ENCODE measurements at places on chromosomes 16 and 17.

GRCh38 chr16:17453364-17454038 lies 17.3 kb downstream of the XYLT1 start:
- DNase-seq: no peak

GRCh38 chr16:85738923-85739715 lies 11.8 kb downstream of the C16orf74 start:
- DNase-seq: no peak

- no peak for DNase-seq
Observed at GRCh38 chr17:43356999-43357398, 41.8 kb upstream of the ARL4D start.

DNA sequence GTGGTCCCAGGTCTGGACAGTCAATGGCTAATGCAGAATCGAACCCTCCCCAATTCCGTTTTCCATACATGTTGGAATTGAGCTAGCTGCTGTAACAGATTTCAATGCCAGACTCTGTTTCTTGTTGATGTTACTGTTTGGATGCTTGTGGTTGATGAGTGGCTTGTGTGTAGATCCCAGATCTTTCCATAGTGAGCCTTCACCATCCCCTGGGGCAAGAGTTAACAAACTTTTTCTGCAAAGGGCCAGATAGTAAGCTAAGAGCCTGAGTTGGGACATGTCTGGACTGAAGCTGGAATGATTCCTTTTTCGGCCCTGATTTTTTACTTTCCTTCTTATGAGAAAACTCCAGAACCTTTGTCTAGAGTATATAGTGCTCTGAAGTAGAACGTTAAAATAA lies 296.3 kb downstream of the CPPED1 start:
- no peak for DNase-seq

DNA sequence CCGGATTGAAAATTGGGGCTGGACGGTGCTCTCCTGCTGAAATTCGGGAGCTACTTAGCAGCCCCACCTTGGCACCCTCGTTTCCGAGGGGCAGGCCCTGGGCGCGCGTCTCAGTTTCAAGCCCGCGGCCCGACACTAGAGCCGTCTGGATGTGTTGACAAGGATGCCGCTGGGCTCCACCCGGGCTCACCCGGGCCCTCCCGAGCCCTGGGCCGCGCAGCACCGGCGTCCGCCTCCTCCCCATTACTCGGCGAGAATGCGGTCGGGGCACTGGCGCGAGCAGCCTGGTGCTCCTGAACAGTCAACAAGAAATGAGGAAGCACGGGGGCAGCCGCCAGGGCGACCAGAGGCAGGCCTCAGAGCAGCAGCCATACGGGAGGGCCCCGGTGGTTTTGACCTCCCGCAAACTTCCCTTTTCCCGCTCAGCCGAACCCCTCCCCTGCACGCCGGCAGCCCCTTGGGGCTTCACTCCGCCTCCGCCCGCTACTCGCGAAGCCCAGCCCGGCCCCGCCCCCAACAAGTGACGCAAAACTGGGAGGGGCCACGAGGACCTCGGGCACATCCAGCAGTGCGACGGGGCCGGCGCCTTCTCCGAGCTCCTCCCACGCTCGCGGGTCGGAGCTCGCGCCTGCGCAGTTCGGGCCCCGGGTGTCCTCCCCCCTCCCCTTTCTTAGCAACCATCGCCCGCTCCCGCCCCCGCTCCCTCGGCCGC lies 447 bp upstream of the SEC14L1 start:
- DNase-seq: peak; percentile 100

DNA sequence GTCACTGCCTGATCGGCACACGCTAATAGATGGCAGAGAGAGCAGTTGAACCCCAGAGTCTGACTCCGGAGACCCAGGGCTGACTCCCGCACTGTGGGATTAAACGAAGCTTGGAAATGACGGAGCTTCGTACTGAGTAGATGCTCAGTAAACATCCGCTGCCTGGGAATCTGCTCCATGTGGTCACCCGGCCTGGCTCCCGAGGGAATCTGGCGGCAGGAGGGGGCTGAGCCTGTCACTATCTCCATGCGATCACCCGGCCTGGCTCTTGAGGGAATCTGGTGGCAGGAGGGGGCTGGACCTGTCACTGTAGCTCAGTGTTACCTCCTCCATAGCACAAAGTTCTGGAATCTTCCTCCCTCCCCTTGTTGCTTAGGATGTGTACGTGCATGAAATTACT lies 139.7 kb upstream of the CIBAR2 start:
- no peak for DNase-seq

GRCh38 chr16:1288813-1289476 lies 20.5 kb upstream of the UBE2I start:
- peak; percentile 43 for DNase-seq

DNA sequence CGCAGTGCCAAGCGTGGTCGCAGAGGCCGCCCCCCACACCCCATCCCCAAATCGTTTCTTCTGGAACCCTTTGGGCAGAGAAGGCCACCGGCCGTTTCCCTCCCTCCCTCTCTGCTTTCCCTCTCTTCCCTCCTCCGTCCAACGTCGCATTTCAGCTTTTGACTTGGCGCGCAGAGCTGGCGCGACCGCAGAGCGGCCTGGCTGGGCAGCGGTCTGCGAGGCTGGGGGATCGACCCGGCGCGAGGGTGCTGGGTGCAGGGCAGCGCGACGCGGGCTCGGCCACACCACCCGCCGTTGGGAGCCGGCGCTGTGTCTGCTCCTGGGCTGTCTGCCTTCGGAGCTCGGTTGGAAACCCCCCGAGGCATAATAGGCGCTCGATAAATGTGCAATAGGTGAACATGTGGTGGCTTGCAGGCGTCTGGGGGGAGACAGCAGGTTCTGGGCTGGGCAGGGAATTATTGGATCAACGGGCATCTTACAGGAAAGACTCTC lies 2.8 kb upstream of the NTN3 start:
- DNase-seq: peak; percentile 48

GRCh38 chr17:78132084-78132676 lies 1.6 kb downstream of the TMC8 start:
- DNase-seq: peak; percentile 63

DNA sequence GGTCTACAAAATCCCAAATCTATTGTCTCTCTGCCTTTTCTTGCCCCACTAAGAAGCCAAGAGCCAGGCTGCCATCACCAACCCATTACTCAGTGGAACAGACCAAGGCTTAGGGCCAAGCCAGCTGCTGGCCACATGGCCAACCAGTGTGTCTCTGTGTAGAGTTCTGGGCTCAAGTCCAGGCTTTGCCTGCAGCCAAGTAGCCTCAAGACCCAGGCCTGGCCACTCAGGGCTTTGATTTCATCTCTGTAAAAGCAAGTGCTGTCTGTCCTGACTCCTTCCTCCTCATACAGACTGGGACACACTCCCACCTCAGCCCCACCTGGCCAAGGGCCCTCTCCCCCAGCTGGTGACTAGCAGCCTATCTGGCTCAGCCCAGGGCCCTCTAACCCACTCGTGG lies 14.6 kb downstream of the SREBF1 start:
- no peak for DNase-seq

DNA sequence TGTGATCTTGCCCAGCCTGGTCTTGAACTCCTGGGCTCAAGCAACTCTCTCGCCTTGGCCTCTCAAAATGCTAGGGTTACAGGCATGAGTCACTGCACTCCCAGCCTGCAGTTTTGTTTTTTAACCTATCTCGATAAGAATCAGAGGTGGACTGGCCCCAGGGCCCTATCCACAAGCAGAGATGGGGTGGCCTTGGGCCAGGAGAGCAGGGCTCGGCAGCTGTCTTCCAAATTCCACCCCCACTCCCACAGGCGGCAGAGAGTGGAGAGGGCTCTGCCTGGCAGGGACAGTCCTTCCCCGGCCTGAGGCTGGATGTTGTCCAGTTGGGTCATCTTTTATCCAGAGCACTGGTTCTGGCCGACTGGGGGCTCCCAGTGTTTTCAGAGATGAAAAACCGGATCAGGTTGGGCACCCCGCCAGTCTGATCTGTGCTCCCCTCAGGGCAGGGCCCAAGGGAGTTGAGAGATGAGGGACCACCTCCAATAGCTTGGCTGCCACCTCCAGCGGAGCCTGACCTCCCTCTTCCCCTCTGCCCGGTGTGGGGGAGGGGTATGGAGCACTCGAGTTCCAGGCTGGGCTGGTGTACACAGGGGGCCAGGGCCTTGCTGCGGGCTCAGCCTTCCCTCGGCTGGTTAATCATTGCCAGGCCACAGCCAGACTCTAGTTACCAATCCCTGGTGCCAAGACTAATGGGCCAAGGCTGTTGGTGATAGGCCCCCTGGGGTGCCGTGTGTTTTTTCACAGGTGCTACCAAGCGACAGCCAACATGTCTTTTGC lies 30.3 kb upstream of the MYO15B start:
- peak; percentile 87 for DNase-seq

DNA sequence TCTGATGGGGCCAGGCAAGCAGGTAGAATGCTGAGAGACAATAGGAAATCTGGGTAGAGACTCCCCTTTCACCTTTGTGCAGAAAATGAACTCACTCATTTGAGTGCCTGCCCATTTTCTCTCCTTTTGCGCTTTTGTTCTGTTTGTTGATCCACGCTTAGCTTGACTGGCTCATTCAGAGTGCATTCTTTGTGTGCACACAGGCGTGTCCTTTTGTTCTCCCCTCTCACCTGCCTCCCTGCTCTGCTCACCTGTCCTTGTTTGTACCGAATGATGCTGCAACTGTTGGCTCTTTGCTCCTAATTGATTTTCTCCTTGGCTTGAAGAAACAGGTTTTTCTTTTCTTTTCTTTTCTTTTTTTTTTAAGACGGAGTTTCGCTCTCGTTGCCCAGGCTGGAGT lies 15.8 kb downstream of the PGS1 start:
- DNase-seq: no peak

DNA sequence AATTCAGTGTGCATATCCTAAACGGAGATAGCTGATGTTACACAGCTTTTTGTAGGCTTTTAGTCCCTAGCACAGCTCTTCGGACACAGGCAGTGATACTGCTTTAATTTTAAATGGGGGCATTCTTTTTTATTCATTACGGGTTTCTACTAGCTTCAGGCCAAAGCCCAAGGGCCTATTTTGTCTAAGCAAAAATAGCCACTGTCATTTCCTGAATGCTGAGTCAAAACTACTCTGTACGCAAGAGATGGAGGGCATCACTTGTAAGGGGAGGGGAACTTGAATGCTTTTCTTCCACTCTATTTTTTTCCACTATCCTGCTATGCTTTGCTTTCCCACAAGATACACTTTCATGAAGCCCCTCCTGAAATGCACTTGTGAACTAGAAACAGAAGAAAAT lies 360.7 kb downstream of the PMP22 start:
- no peak for DNase-seq

DNA sequence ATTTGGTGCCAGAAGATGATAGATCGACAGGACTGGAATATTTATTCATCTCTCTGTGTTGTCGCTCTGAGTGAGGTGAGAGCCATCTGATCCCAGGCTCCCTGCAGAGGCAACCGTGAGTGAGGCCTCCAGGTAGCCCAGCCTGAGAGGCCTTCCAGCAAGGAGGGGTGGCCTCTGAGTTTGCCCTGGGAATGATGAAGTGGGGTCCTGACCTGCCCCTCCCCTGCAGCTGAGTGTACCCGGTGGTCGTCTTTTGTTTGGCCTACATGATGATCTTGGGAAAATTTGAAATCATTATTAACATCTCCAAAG lies 86.4 kb downstream of the CBLN1 start:
- no peak for DNase-seq

GRCh38 chr16:31421587-31421986 lies 6.6 kb downstream of the COX6A2 start:
- DNase-seq: no peak

GRCh38 chr16:3637371-3637923 lies 17.0 kb upstream of the DNASE1 start:
- peak; percentile 75 for DNase-seq

DNA sequence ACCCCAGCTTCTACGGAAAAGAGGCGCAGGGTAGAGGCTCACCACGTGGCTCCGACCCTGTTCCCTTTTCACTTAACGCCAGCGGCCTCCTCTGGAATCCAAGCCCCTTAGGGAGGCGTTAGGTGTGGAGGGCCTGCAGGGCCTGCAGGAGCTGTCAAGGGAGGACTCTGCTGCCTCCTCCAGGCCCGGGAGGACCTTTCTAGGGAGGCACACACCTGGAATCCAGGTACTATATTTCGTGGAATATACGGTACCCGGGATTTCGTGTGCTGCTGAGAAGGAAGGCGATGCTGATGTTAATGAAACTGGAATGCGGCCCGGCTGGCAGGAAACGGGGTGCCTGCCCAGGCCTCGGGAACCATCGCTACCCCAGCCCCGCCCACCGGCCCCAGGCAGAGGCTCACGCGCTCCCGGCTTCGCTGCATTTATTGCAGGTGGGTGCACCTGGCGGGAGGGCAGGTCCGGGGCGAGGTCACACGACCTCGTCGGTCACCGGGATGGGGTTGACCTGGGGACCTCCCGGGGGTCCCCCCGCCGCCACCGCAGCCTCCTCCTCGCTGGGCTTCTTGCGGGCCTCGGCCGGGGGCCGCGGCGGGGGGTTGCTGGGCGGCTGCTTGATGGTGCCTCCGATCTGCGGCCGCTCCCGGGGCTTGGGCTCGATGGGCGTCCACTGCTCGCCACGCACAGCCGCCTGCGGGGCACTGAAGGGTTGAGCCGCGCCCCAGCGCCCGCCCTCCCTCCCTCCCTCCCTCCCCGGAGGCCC lies 4.7 kb downstream of the IL17C start:
- no peak for DNase-seq

GRCh38 chr17:49468811-49469385 lies 26.2 kb upstream of the NGFR start:
- no peak for DNase-seq

GRCh38 chr17:12902046-12902445 lies 112.7 kb downstream of the ARHGAP44 start:
- DNase-seq: no peak

DNA sequence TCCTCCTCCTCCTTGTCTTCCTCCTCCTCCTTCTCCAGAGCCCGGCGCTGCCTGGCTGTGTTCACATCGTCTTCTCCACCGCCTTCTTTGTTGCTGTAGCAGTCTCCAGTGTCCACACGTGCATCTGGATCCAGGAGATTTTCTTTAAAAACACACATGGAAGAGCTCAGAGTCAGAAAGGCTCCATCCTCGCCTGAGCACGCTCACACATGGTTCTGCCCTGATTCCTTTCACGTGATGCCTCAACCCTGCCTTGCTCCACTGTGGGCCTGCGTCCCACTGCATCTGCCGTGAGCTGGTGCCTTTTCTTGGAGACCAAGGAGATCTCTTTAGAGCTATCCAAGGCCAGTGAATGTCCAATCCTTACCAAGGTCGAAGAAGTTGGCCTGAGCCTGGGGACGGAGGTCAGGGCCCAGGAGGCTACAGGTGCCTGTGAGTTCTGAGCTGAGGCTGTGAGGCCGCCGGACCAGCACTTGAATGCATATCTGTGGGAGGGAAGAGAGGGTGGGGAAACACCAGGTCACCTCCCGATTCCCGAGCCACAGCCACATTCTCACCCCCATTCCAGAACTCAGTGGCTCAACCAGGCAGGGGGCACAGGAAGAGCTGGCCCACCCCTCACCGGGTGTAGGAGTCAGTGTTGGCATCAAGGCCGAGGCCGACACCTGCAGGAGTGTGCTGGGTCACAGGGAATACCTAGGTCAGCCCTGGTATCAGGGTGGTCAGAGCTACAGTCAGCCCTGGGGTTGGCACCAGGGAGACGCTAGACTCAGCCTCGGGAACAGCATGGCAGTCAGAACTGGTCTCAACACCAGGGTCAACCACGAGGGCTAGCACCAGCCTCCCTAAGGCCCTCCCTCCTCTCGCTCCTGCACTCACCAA lies 37.6 kb downstream of the HASPIN start:
- DNase-seq: no peak
